NCI-H1930 (cell line): ENCODE measurements at places on chromosomes 6 and 20.

DNA sequence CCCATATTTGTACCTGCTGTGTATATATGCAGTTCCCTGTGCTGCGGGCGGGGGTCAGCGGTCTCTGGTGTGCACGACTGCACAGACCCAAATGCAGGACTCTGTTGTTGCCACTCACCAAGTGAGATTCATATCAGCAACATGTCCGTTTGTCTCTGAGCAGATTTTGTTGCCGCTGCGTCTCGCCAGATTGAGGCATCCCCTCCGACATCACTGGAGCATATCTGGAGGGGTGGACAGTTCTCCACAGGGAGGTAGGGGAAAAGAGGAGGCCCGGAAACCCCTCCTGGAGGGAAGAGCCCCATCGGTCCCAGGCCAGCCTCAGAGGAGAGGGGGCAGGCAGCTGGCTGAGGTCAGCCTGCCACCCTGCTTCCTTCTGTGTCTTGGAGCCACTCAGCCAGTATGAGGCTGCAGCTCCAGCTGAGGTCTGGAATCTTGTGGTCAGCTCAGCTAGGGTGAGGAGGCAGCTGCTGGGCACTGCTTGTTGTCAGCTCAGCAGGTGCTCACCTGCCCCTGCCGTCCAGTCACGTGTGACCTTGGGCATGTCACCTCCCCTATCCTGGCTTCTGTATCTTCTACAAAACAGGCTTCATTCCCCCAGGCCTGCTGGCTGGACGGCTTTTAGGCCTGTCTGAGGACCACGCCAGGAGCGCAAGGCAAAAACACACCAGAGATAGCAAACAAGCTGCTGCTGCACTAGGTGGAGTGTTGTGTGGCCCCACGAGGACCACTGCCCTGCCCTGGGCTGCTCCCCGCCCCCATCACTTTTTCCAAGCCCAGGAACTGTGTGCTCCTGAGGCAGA, 47.1 kb downstream of the HNF4A start:
- no peak for DNase-seq

GRCh38 chr6:33983721-33984465, 162.0 kb downstream of the GRM4 start:
- no peak for DNase-seq

GRCh38 chr6:146693342-146693741, 94.6 kb downstream of the ADGB start:
- no peak for DNase-seq

DNA sequence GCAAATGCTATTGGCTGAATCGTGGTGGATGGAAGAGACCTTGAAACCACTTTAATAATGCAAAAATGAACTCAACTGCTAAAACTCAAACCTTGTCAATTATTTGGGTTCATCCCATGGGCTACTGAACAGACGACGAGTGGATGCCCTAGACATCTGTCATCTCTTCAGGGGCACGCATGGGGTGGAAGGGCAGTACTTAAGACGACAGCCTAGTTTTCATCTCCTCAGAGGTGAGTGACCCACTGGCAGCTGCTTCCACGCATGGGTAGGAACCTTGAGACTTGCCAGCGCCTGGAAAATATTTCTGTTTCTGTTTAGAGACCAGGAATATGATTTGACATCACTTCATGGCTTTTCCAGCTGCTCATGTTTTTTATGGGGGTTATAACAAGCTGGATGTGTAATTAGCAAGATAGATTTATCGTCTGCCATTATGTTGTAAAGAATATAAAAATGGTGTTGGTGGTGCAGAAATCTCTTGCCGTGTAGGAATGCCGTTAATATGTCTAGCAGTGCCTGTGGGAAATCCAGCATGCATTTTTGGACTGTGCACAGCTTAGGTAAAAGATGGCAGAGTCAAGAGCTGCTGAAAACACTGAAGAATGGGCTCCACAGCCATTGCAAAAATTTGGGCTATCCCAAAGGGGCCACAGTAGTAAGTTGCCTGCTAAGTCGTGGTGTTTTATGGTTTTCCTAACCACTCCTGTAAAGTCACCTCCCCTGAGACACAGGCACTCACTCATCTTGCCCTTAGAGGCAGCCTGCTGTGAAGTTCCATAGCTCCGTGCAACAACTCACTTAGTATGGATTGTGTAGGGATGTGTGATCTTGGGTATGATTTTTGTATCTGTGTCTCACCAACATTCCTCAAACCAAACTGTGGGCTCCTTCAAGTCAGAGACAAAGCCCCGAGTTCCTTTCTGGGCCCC, 203.3 kb downstream of the EYA2 start:
- no peak for DNase-seq

DNA sequence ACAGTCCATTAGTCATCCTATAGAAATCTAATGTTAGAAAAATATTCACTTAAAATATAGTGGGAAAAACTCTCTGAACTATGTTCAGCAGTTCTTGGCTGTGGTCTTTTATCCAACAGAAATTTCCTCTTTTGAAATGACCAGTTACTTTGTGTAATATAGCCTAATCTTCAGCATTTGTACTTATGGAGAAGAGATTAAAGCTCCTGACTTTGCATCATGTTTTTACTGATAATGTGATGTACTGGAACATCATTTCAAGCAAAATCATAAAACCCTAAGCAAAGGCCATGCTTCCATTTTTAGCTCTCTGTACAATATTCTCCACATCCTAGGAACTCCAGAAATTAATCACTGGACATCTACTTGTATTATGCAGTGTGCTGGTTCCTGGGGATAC, 430.8 kb upstream of the RUNX2 start:
- no peak for DNase-seq

GRCh38 chr6:167314180-167314821, 10.6 kb upstream of the TTLL2 start:
- no peak for DNase-seq

DNA sequence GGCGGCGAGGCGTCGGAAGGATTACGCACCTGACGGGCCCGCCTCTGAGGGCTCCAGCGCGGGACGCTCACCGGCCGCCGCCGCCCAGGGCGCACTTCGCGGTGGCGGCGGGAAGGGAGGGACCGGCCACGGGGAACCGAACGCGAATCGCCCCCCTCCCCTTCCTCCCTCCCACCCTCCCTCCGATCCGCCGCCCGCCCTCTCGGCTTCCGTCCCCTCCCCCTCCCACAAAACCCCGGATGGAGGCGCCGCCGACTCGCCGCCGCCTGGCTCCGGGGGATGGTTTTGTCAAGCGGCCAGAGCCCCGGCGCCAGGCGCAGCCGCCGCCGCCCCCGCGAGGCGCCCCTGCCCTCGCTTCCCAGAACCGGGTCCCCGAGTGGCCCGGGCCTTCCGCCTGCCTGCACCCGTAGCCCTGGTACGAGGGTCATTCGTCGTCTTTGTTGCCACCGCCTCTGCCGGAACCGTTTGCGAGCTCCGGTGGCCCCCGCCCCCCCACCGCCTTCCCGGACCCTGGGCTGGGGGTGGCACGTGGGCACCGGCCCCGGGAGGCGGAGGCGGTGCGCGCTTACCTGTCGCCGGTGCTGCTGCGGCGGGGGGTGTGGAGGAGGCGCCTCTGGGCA, 398 bp downstream of the ZBTB2 start:
- peak; percentile 54 for DNase-seq

GRCh38 chr20:38110525-38111178, 54.4 kb downstream of the TGM2 start:
- no peak for DNase-seq

- DNase-seq, result no peak
These were observed 48.7 kb upstream of the SAMD5 start for GRCh38 chr6:147459780-147460179.

GRCh38 chr20:47610247-47610944, 108.7 kb downstream of the NCOA3 start:
- DNase-seq, result no peak
